Stimulated activated CD8-positive, alpha-beta memory T cell treated with anti-CD3 and anti-CD28 coated beads, Interleukin-12 subunit alpha, Interleukin-12 subunit beta, amount 100 ng/mL, for 4 hours (primary cell): ENCODE measurements at places on chromosomes 16 and 17.

DNA sequence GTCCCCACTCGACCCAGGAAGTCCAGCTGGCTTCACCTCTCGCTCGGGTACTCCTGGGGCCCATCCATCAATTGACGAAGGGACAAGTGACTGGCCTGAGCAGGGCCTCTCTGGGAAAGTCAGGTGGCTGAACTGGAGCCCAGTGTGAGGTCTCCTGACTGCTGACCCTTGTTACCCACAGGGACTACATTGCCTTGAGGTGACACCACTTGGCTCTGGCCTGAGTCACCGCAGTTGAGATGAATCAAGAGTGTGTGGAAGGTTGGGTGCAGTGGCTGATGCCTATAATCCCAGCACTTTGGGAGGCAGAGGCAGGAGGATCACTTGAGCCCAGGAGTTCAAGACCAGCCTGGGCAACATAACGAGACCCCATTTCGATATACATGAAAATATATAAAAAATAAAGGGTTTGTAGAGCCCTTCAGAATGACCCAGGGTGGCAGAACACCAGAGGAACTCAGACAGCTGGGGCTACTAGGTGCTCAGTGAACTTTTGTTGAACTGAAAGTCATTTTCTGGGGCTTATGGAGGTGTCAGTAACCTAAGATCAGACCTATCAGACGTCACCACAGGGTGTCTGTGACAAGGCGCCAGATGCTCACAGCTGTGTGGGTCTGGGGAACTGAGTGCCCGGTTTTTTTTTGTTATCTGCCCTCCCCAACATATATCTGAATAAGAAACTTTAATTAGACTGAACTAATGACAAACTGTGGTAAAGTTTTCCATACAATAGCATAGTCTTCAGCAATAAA is 14.8 kb upstream of the ZFP90 start:
- no peak for DNase-seq

DNA sequence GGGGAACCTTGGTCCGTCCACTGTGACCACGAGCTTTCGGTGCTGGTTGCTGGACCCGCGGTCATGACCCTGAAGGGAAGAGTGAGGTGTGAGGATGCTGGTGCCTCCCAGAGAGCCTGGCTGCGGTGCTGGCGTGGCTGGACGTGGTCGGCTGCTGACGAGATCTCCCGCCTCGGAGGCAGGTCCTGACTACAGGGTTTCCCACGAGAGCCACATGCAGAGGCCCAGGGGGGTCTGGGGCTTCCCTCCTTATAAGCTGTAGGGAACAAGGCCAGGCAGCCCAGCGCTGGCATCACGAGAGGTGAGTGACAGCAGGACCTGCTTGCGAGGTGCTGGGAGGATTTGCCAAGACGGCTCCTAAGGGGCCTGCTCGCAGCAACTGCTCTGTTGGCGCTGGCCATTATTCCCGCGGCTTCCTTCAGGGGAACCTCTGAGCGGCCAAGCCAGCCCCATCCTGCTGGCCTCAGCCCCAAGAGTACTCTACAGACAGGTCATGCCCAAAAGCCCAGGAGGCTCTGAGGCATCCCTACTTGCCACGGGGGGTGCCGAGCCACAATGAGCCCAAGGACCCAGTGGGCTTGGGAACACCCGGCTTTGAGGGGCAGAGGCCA is 134.8 kb downstream of the FOXL1 start:
- DNase-seq: no peak

- DNase-seq: no peak
These were observed 1.1 kb downstream of the FAM171A2 start for GRCh38 chr17:44362459-44362948.

- no peak for DNase-seq
These were observed 190.9 kb downstream of the RAB11FIP4 start for GRCh38 chr17:31582151-31582907.

DNA sequence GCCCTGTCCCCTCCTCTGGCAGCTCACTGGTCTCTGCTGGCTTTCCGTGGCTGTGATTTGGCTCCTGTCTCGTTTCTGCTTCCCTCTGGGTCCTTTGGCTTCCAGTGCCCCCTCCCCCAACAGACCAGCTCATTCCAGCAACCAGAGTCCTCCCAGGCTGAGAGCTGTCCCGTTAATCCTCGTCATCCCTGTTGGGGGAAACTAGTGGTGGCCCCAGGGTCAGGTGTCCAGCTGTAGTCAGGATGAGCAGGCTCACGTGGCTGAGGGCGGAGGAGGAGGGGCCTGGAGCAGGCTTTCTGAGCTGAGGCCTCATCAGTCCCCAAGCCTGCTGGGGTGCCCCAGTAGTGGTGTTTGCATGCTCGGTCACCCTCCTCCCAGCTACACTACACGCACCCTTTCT is 10.7 kb upstream of the CBX4 start:
- no peak for DNase-seq

DNA sequence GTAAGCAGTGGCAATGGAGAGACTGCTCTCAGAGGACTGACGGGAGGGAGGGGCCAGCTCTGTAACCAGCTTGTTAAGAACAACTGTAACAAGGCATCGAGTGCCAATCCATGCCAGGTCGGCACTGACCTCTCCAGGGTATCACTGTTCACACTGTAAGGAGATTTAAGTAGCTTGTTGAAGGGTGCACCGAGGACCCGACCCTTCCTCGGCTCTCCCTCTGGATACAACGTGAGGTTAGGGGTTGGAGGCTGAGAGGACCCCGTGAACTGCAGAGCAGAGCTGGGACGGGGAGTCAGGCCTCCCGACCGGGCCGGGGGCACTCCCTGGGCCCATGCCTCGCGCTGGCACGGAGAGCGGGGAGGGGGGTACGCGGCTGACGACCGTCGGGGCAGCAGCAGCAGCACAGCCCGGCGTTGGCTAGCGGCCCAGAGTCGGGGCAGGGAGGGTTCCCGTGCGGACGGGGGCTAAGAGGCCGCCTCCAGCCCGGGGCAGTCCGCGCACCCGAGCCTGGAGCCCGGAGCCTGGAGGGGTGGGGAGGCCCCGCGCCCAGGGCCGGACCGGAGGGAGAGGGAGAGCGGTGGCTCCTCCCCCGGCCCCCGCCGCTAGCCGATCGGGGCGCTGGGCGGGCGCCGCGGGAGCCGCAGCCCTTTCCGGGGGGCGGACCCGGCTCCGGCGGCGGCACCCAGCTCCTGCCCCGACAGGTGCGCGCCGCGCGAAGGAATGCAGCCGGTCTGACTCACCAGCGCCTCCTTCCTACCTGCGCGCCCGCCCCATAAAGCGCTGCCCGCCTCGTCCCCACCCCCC is at the start of gene ITGB4:
TSS of gene ITGB4 (plus strand) at position 804 of the 807 bp plus-strand sequence. CDS start 3,245 bp downstream, outside the sequence.
- DNase-seq: peak; percentile 32

GRCh38 chr17:81399481-81400153 is 4.4 kb downstream of the BAHCC1 start:
- DNase-seq: no peak

DNA sequence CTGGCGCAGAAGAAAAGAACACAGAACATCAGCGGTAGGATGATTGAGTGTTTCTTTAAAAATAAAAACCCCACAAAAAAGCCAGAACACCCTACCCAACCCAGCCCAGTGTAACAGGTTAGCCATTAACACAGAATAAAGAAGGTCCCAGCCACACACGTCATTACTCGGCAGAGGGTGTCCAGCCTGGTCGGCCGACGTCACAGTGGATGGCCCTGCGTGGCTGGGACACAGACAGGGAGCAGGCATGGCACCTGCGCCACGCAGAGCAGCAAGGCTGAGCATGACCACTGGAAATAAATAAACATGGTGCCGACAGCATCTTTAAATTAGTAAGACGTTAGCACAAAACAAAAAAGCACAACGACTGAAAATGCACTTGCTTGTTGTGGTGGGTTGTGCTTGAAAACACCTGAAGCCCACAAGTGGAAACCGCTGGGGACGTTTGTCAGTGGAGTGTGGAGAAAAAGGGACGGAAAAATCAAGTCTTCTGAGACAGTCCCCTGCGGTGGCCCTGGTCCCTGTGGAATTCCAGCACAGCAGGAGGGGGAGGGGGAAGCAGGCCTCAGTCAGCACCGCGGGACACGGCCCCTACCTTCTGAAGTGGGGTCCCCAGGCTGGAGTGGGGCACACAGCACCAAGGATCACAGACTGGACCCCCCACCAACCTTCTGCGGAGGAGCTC is 39.2 kb downstream of the SLC7A5 start:
- no peak for DNase-seq

DNA sequence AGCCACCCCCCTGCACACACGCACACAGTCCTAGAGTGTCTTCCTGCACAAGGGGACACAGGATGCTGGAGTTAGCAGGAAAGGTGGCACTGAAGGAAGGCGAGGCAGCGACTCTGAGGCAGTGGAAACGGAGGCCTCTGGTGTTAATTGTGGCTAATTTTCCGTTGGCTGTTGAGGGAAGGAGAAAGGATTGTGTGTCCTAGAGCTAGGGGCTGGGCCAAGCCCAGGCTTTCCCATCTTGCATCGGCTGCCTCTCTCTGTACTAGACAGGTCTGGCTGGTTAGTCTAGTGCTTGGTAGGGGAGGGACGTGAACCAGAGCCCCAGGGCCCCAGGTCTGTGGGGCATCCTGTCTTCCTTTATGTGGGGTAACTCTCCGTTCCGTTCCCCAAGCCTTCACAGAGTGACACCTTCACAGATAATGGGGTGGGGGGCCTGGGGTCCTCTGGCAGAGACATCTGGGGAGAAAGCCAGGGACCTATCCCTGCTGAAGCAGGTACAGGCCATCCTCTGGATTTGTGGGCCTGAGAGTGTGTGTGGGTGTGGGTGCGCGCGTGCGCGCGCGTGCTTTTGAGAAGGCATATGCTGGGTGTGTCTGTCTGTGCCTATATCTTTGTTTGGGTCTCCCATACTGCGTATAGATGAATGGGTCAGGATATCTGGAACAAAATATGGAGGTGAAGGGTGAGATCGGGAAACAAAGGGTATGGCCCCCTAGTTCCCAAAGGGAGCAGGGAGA is at the start of gene CHD3:
TSS of gene CHD3 (plus strand) at position 606 of the 737 bp plus-strand sequence. CDS start 212 bp downstream, outside the sequence.
- DNase-seq: peak; percentile 18

GRCh38 chr17:18928628-18929125 is 23.3 kb upstream of the SLC5A10 start:
- DNase-seq: no peak

DNA sequence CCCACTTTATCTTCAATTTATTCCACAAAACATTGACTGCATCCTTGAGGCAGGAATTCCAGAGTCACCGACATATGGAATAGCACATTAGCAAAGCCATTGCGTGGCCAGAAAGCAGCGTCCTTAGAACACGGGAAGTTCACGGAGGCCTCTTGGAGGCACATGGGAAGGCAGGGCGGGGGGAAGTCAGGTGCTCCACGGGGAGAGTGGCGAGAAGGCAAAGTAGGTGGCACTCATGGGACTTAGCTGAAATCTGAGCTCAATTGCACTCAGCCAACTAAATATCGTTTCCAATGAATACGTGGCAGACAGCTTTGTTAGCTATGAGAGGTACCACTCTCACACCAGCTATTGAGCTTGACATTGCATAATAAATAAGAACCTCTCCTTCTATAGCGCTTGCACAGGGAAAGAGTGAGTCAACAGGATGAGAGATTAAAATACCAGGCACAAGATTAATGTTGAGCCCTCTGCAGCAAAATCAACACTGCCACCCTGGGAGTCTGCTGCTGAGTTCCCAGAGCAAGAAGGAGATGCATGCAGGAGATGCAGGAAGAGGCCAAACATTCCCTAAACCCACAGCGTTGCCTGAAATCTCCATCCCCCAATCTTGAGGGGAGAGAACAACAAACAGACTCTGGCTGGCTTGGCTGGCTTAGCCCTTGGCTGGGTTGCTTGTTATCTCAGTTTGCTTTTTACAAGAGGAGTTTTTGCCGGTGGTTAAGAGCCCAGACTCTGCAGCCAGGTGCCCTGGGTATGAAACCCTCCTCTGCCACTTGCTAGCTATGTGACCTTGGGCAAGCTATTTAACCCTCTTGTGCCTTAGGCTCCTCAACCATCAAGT is 28.8 kb downstream of the ABCC12 start:
- DNase-seq: no peak

DNA sequence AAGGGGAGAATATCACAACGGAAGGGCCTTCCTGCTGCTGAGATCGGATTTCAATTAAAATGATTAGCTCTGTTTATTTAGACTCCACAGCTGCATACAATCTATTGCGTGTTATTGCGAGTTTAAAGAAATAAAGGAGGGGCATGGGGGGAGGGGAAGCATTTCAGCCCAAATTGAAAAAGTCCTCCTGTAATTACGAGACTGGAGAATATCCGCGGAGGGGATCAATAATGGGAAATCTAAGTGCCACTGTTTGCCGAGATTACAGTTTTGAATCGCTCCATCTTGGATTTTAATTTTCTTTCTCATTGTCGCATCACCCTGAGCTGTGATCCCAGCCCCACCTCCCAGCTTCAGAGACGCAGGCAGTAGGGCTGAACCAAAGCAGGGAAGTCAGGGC is 15.7 kb upstream of the RPL38 start:
- DNase-seq: no peak

GRCh38 chr17:20202141-20202621 is 193.0 kb downstream of the SPECC1 start:
- DNase-seq: no peak

- peak; percentile 63 for DNase-seq
These were observed 135.4 kb upstream of the CHMP6 start for GRCh38 chr17:80855948-80856862.

- no peak for DNase-seq
These were observed 410.4 kb upstream of the MON1B start for GRCh38 chr16:76780556-76780955.

GRCh38 chr16:4882633-4883285 is 35.5 kb downstream of the UBN1 start:
- DNase-seq: no peak

GRCh38 chr17:63676584-63676983 is 23.3 kb downstream of the LIMD2 start:
- DNase-seq: no peak

GRCh38 chr17:14427900-14428647 is 127.2 kb downstream of the HS3ST3B1 start:
- peak; percentile 25 for DNase-seq

- no peak for DNase-seq
These were observed 219.8 kb downstream of the KATNIP start for GRCh38 chr16:27769561-27770255.

DNA sequence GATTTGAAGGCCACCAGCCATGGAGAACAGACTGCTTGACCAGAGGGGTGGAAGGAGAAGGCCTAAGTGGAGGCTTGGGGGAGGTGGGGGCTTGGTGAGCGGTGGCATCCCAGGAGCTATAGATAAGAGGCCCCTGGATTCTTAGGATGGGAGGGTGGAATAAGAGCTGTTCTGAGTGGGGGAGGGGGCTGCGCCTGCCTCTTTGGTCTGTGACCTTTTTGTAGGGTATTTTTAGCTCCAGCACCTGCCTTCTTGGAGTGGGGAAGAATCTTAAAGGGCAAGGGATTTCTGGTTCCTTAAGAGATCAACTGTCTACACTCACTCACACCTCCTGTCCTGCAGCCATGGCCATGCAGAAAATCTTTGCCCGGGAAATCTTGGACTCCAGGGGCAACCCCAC is 567 bp downstream of the ENO3 start:
- DNase-seq: no peak

- DNase-seq: peak; percentile 54
These were observed 10.9 kb downstream of the COPZ2 start for GRCh38 chr17:48026502-48027321.

- DNase-seq: no peak
These were observed 73.9 kb downstream of the RPGRIP1L start for GRCh38 chr16:53629607-53630312.

DNA sequence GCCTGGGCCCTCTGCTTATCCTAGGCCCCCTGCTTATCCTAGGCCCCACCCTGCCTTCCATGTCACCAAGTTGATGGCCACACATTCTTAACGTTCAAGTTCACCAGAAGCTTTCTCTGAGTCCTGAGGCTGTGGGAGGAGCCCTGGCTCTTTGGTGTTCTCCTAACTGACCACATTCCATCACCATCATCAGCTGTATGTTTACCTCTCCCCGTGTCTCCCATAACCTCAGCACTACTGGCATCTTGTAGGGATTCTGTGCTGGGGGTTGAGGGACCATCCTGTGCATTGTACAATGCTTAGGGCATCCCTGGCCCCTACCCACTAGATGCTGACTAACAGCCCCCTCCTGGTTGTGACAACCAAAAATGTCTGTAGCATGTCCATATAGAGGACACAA is 99.3 kb downstream of the NDE1 start:
- no peak for DNase-seq
